ENCODE measurements at places on chromosomes 12 and 14.
A peak's percentile ranks its signal among the peaks of the same experiment; 100 is the strongest.

GRCh38 chr14:60327447-60328331, 78.7 kb downstream of the PPM1A start:
- DNase-seq, result peak; percentile 77

DNA sequence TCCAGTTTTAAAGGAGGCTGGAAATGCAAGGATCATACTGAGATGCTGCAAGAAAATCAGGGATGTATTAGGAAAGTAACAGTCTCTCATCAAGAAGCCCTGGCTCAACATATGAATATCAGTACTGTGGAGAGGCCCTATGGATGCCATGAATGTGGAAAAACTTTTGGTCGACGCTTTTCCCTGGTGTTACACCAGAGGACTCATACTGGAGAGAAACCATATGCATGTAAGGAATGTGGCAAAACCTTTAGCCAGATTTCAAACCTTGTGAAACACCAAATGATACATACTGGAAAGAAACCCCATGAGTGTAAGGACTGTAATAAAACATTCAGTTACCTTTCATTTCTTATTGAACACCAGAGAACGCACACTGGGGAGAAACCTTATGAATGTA, 24.5 kb downstream of the ZNF891 start:
- no peak for DNase-seq

DNA sequence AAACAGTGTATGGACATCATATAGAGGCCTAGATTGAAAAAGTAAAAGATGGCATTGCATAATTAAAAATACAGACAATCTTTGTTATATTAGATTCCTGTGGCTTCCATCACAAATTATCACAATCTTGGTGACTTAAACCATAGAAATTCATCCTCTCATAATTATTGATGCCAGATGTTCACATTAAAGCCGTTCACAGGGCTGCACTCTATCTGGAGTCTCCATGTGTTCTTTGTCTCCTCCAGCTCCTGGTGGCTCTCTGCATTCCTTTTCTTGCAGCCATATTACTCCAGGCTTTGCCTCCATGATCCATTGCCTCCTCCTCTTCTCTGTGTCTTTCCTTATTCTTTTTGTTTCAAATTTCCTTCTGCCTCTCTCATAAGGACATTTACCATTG, 875.7 kb upstream of the USP15 start:
- DNase-seq, result no peak

- DNase-seq, result peak; percentile 86
Observed at GRCh38 chr12:5648692-5649359, 216.9 kb downstream of the NTF3 start.
